ENCODE measurements at places on chromosomes 1 and 21. TPM values are rescaled to one million over a fixed set of nuclear protein-coding genes. Genes with fewer than 3 reads are reported as not detected.
A peak's percentile ranks its signal among the peaks of the same experiment; 100 is the strongest.

Gene LAMB3
- 0.66 TPM for total RNA-seq

- no peak for DNase-seq
These were observed 13.9 kb upstream of the IL6R start for GRCh38 chr1:154391086-154391770.

- peak; percentile 79 for DNase-seq
These were observed 43.6 kb downstream of the PLEKHA6 start for GRCh38 chr1:204316164-204316563.

- no peak for DNase-seq
These were observed 20.9 kb downstream of the SPSB1 start for GRCh38 chr1:9313576-9313975.
